ENCODE measurements at places on chromosomes 2 and 18.
A peak's percentile ranks its signal among the peaks of the same experiment; 100 is the strongest.

- DNase-seq, result no peak
Measured at GRCh38 chr2:108579623-108580022, 45.4 kb downstream of the LIMS1 start.

DNA sequence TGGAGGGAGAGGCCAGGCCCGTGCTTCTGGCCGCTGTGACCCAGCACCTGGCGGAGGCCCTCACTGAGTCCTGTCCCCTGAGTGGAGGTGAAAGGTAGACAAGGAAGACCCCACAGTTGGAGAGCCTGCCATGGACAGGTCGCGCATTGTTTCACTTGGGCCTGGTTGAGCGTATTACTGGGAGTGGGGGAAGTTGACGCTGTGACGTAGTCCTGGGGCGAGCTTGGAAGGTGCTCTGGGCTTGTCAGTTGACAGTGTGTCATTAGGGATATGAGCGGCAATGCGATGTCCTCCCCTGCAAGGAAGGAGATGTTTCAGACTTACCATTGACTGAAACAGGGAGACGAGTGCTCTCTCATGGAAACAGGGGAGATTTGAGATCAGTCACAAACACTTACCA is 127.1 kb downstream of the SH3RF3 start:
- no peak for DNase-seq

- no peak for DNase-seq
Measured at GRCh38 chr2:63875131-63875527, 33.4 kb downstream of the UGP2 start.

DNA sequence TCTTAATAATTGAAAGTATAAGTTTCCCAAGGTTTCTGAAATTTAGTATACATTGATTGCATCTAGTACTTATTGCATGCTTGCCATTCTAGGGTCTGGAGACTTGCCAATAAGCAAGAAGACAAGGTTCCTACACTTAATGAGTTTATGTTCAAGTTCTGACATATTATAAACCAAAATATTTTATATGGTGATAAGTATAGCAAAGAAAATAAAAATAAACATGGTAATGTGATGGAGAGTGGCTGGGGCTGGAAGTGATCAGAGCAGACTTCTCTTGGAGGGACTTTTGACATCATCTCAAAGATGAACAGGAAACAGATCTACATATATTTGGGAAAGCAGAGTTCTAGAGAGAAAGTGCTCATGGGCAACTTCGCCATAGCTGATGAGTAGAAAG is 119.5 kb upstream of the EPHA4 start:
- no peak for DNase-seq

DNA sequence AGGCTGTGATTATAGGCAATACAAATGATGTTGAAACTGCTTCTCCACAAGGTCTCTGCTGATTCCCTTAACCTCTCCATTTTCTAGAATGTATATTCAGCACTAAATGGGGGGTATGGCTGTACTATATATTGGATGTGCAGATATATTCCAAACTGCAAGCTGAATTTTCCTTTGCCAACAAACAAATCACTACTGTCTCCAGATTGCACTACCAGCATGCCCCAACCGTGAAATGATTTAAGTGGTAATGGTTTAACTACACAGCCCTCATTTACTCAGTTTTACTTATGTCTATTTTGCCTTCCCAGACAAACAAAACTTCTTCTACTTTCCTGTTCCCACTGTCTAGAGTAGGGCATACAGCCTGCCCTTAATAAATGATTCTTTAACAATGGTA is 112.7 kb upstream of the GAREM1 start:
- DNase-seq, result no peak

DNA sequence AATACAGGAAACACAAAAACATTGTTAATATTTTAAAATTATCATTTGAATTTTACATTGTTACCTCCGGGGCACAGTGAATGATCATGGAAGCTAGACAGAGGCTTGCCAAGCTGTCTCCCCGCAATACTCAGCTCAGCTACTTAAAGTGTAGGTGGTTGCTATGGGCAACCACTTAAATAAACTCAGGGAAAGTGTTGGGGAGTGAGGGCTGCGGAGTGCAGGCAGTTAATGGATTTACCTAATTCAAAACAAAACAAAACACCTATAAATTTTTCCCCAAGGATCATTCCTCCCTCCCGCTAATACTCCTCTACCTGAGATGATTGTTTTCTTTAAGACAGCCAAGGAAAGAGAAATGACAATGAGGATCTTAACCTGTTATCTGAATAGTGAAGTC is 349.5 kb downstream of the TGIF1 start:
- no peak for DNase-seq

DNA sequence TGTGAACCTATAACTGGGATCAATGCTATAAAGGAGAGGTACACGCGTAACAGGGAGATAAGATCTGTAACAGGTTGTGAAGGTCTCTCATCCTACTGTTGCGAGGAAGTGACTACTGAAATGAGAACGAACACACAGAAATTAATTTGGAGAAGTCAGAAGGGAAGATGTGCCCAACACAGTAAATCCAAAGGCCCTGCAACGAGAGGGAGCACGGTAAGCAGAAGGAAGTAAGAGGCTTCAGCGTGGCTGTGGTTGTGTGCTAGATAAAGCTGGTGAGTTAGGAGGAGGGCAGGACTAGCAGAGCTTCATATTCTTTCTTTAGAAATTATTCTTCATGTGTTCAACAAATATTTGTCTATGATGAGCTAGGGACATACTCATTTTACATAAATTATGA is 2.5 kb upstream of the ATG16L1 start:
- no peak for DNase-seq

- no peak for DNase-seq
Measured at GRCh38 chr18:35680139-35680551, 98.6 kb downstream of the GALNT1 start.

DNA sequence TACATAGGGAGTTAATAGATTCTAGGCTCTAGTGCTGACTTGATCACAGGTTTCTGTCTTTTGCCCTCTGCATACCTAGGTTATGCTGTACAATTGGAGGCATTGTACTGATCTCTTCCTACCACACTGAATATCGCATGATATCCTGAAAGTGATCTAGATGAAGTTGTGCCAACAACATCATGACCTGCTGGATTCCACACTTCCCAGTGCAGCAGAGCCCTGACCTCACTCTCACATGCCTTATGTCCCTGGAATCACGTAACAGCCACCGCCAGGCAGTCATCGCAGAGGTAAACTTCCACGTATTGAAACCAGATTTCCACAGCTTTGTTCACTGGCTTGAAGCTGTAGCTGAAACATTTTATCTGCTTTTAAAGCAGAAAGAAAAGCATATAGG is 214.0 kb downstream of the ANKRD30B start:
- no peak for DNase-seq

GRCh38 chr18:13582178-13582670 is 144.1 kb downstream of the FAM210A start:
- no peak for DNase-seq

- DNase-seq, result peak; percentile 6
Measured at GRCh38 chr2:45974056-45974455, 322.6 kb downstream of the PRKCE start.

- DNase-seq, result no peak
Measured at GRCh38 chr2:181814057-181814491, 77.5 kb upstream of the ITPRID2 start.

DNA sequence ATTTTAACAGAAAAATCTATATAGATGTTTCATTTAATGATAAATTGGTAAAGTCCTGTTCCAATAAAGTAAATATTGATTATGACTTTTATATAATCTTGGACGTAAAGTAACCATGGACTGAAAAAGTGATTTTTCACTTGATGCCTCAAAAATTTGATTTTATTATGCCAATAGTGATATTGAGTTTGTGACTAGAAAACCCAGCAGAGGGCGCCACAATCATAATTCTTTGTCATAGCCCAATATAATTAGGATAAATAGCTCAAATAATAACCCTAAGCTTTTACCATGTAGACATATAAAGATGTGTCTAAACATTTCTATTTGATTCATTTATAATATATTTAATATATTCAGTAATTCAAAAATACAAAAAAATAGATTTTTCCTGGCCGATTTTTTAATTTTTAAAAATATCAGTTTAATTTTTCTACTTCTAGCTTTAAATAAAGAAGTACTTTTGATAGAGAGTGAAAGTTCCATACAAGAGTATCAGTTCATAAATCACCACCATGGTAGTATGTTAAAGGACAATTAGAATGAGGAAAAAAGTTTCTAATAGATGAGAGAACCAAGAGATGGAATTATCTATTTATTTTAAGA is 30.7 kb downstream of the CAMKMT start:
- no peak for DNase-seq

DNA sequence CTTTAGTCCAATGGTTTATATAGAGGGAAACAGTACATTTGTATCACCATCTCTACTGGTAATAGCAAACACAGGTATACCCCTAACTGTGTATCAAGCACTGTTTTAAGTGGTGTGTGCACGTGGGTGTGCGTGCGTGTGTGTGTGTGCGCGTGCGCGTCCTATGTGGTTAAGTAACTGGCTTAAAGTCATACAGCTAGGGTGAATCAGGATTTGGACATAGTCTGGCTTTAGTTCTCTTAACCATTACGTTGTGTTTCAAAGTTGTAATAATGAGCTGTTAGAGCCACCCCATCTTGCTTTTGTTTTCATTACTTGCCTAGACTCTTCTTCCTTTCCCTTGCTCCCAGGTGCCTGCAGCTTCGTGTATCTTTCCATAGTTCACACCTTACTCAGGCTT is 2.1 kb downstream of the HADHB start:
- no peak for DNase-seq

DNA sequence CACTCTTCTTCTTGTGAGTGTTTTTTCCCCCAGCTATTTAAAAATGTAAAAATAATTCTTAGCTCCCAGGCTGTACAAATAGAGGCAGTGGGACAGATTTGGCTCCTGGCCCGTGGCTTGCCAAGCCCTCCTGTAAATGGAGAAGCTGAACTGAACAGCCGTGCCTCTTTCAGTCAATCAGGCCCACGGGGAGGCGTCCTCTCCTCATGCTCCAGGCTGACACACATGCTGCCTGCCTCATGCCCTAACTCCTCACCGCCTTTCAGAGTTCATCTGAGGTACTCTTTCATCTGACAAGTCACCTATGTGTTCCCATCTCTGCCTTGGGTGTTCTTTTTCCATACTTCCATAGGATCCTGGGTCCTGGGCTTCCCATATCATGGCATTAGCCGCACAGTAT is 58.9 kb downstream of the BMP10 start:
- no peak for DNase-seq

GRCh38 chr2:178157574-178157973 is 36.7 kb upstream of the OSBPL6 start:
- DNase-seq, result no peak

GRCh38 chr2:205929246-205929942 is 156.6 kb downstream of the INO80D start:
- DNase-seq, result no peak

- DNase-seq, result no peak
Measured at GRCh38 chr2:233411162-233411561, 56.9 kb downstream of the DGKD start.

GRCh38 chr2:70325875-70326274 is 24.0 kb upstream of the FAM136A start:
- no peak for DNase-seq

DNA sequence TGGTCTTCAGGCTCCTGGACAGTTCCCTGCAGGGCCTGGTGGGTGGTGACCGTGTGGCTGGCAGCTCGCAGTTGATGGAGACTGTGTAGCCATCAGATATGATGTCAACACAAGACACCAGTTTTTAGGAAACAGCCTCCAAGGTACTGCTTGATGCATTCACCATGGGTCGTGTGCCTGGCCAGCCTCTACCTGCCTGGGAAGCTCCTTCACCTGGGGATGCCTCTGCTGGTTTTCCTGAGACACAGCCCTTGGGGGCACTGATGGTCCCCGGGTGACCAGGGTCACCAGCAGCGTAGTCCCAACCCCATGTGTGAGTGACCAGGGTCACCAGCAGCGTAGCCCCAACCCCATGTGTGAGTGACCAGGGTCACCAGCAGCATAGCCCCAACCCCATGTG is 33.6 kb upstream of the KCNG2 start:
- DNase-seq, result no peak

DNA sequence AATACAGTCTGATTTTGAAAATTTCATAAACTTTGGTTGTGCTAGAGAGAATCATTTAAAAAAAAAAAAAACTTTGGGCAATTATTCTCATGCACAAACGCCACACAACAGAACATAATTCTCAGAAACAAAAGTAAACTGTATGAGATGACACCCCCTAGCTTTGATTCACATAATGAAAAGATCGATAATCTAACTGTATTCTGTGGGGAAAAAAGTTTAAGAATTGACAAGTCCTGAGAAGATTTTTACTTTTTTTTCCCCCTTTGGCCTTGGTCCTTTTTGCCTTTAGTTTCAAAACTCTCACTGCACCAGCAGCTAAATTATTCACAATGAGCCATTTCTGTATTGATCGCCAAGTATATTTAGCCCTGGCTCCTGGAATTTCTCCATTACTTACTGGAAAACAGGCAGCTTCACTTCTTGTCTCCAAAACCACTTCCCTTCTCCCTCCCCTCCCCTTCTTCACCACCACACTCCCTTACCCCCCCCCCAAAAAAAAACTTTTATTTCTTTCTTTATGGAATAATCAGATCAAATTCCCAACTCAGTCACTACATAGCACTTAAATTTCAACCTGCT is 2.0 kb downstream of the IKZF2 start:
- no peak for DNase-seq

GRCh38 chr2:109481196-109481555 is 132.6 kb downstream of the SEPTIN10 start:
- DNase-seq, result no peak

GRCh38 chr2:190670182-190670946 is 21.5 kb downstream of the NAB1 start:
- no peak for DNase-seq

- no peak for DNase-seq
Measured at GRCh38 chr18:40938615-40939014, 1016.4 kb upstream of the PIK3C3 start.

DNA sequence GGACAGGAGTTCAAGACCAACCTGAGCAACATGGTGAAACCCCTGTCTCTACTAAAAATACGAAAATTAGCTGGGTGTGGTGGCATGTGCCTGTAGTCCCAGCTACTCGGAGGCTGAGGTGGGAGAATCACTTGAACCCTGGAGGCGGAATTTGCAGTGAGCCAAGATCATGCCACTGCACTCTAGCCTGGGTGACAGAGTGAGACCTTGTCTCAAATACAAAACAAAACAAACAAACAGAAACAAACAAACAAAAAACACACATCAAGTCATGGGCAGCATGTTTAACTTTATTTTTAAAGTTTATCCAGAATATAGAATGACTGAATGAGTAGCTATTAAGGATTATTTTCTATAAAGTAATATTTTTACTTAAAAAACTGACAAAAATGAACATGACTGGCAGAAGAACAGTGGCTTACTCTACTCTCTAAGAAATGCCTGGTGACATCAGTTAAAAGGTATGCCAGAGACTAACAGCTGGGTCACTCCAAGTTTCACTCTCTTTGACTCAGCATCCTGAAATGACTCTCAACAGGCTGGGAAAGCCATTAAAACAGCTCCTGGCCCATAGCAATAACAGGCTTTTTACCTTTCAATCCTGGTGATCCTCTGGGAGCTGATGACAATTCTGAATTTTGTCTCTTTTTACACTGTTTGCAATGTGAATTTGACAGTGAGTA is 281.6 kb upstream of the STON1 start:
- DNase-seq, result no peak

GRCh38 chr2:200640176-200640575 is 54.4 kb downstream of the AOX1 start:
- DNase-seq, result no peak
